NCI-H1436 (cell line): ENCODE measurements at places on chromosomes 4 and X.

GRCh38 chr4:94235825-94236224 is 28.2 kb downstream of the SMARCAD1 start:
- DNase-seq, result no peak

- no peak for DNase-seq
Observed at GRCh38 chrX:7263961-7264360, 116.0 kb upstream of the PUDP start.

DNA sequence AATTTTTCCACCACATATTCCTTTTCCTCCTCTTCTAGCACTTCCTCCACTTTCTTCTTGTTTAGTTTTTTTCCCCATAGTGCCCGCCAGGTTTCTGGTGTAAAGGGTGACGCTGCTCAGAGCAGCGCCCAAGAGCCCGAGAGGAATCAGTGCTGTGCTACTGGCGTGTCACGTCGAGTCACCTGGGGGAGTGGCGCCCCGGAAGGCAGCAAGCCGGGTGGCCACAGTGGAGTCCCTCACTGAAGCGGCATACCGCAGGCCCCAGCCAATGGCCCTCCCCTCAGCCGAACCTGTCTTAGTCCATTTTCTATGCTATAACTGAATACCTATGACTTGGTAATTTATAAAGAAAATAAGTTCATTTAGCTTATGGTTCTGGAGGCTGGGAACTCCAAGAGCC is 51.5 kb downstream of the SPIN4 start:
- DNase-seq, result no peak

DNA sequence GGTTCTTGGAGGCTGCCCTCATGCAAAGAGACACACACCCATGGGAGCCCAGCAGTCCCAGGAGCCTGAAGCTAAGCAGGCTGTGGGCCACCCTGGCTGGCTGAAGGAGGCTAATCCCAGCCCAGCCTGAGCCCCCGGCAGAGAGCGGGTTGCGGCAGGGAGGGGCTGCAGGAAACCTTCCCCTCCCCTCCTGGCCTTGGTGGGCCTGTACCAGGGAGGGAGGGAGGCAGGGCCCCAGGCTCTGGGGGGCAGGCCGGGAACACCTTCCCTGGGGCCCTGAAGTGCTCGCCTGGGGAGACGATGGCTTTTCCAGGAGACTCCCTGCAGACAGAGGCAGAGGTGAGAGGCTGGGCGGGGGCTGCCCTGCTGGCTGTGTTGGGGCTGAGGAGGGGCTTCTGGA is 3.7 kb downstream of the BGN start:
- DNase-seq, result no peak

DNA sequence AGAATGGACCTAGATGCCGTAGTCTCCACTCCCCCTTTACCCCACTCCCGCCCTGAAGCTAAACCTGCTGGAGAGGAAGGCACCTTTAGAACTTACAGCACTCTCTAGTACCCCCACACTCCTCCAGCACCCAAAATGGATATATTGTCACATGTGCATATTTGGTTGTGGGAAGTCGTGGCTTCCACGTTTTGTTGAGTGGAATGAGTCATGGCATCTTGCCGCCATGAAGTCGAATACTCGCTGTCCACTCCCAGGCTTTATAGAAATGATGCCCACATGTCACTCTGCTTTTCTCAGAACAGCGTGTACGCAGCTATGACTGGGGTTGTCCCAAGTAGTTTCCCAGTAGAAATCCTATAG is 545 bp downstream of the ABCE1 start:
- no peak for DNase-seq

GRCh38 chr4:102196221-102196620 is 149.1 kb downstream of the SLC39A8 start:
- no peak for DNase-seq

DNA sequence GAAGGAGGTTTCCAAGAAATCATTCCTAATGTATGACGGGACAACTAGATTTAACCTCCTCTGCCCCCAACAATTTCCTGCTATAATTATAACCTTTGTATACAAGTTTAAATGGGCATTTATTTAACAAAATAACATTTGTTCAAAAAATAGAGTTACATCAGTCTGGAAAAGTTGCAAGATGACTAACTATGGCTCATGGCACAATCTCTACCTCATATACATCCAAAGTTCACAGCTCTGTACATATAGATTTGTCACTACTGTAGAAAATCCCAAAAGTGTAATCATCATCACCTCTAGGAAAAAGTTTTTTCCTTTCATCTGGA is 3.8 kb upstream of the RPS6KA3 start:
- DNase-seq, result no peak

- DNase-seq, result no peak
Observed at GRCh38 chrX:17854069-17854468, 7.0 kb downstream of the RAI2 start.

GRCh38 chr4:187491286-187491685 is 504.3 kb upstream of the ZFP42 start:
- DNase-seq, result no peak

- no peak for DNase-seq
Observed at GRCh38 chr4:32140636-32141035, 1420.5 kb downstream of the PCDH7 start.

DNA sequence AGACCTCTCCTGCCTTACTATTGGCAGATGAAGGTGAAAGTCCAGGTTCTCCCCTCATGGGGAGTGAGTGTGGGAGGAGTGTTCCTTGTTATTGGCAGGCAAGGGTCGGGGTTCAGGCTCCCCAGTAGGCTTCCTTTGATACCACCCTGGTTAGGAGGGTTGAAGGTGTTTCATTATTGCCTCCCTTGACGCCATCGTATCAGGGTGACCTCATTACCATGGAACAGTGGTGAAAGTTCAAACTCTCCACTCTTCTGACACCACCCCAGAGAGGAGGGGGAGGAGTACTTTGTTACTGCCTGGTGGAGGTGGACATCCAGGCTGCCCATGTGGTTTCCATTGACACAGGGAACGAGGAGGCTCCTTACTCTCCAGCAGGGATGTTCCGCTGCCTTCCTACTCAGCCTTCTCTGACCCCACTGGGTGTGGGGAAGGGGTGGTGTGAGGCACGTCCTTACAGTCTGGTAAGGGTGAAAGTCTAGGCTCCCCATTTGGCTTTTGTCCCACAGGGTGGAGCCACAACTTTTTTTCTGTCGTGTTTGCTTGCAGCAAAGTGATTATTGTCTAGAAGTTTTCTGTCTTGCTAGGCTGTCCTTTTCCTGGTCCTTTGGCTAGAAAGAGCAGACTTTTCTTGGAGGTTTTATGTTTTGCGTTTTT is 37.2 kb upstream of the USP9X start:
- DNase-seq, result no peak

DNA sequence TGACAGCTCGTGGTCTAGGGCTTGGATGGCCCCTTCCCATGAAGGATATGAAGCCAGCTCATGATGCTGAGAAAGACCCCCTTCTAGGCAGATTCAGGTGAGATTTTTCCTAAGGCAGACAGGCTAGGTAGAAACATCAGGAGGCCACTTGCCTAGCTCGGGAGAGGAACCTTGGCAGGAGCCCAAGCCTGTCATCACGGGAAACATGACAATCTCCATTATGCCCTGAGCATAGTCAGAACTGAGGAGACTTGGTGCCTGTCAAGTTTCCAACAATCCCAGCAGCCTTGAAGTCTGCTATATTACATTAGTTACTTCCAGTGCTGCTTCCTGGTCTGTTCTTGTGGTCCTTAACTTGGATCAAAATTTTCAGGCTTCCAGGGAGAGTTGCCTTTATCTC is 18.7 kb upstream of the WDR1 start:
- no peak for DNase-seq

- DNase-seq, result no peak
Observed at GRCh38 chr4:31009926-31010325, 289.8 kb downstream of the PCDH7 start.

GRCh38 chr4:108473163-108473720 is 147.1 kb upstream of the RPL34 start:
- DNase-seq, result no peak

GRCh38 chr4:1330761-1331590 is 16.0 kb upstream of the UVSSA start:
- DNase-seq, result no peak

GRCh38 chr4:93217431-93217830 is 611.1 kb upstream of the ATOH1 start:
- DNase-seq, result no peak

GRCh38 chr4:184649971-184650855 is 675 bp downstream of the PRIMPOL start:
- DNase-seq, result peak; percentile 24

DNA sequence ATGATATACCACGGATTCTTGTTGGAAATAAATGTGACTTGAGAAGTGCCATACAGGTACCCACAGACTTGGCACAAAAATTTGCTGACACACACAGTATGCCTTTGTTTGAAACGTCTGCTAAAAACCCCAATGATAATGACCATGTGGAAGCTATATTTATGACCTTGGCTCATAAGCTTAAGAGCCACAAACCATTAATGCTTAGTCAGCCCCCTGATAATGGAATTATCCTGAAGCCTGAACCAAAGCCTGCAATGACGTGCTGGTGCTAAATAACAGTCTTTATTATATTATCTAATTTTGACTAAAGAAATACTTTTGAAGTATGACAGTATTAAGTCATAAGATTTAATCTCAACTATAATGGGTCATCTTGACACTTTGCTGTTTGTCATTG is 18.9 kb downstream of the RAB33B start:
- DNase-seq, result no peak

- no peak for DNase-seq
Observed at GRCh38 chr4:152938237-152938947, 2.3 kb downstream of the FHDC1 start.

GRCh38 chr4:152957437-152958171 is 21.5 kb downstream of the FHDC1 start:
- DNase-seq, result no peak

DNA sequence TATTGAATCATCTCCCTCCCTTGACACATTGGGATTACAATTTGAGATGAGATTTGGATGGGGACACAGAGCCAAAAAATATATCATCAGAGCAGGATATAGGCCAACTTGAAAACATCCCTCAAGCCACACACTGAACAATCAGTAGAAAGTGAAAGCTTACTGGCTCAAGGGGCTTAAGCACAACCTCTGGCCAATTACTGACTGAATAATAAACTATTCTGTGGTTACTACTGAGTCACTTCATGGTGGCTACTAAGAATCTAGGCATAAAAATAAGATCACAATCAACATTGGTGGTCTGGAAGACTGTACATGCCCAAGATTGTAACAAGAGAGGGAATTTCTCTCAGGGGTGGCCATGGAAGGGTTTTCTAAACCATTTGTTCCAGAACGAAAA is 27.4 kb upstream of the GPR174 start:
- DNase-seq, result no peak

DNA sequence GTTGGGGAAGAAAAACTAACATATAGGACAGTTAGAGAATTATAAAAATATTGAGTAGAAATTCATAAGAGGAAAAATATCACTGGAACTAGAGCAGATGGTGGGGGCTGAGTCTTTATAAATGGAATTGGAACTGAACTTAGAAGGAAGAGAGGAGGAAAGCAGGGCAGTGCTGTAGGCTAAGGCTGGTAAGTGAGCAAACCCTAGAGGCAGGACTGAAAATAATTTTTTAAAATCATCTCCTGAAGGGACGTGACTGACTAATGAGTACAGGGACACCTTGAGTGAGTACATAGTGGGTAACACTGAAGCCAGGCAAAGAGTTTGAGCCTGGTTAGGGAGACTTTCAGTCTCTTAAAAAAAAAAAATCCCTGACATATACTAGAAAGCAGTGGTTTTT is 63.3 kb downstream of the GALNT7 start:
- DNase-seq, result no peak

DNA sequence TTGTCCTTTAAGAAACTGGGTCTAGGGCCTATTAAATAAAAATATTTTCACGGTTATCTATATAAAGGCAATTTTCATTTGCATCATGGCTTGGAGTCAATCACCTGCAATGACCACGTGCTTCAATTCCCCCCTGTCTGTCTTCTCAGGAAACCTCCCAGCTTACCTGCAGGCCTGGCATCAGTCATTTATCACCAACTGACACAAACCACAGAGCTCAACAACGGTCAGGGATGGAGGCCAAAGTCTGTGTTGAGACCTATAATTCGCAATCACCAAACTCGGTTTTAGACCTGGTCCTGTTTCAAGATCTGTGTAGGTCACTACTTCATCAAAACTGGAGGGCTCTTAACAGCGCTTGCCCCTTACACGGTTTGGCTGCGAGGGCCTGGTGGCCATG is 1.9 kb downstream of the SLC9A7 start:
- no peak for DNase-seq

- DNase-seq, result no peak
Observed at GRCh38 chrX:101744085-101744484, 84.4 kb upstream of the ARMCX2 start.

- DNase-seq, result no peak
Observed at GRCh38 chr4:144296941-144297340, 156.4 kb upstream of the GYPA start.
